ENCODE measurements at places on chromosomes 2 and 18.

GRCh38 chr2:156064540-156064939 lies 268.0 kb downstream of the NR4A2 start:
- DNase-seq = no peak
- H3K4me1 ChIP-seq = no peaks in the 10 kb centered on the region
- H3K36me3 ChIP-seq = no peaks in the 10 kb centered on the region
- H3K4me3 ChIP-seq = no peak overlapping the region

- no peak overlapping the region for H3K27ac ChIP-seq
- H3K27me3 ChIP-seq = no peaks in the 10 kb centered on the region
- no peaks in the 10 kb centered on the region for H3K36me3 ChIP-seq
- no peak overlapping the region for H3K4me3 ChIP-seq
- H3K4me1 ChIP-seq = no peaks in the 10 kb centered on the region
- DNase-seq = no peak
Observed at GRCh38 chr2:174711206-174711605, 53.1 kb downstream of the CHRNA1 start.

DNA sequence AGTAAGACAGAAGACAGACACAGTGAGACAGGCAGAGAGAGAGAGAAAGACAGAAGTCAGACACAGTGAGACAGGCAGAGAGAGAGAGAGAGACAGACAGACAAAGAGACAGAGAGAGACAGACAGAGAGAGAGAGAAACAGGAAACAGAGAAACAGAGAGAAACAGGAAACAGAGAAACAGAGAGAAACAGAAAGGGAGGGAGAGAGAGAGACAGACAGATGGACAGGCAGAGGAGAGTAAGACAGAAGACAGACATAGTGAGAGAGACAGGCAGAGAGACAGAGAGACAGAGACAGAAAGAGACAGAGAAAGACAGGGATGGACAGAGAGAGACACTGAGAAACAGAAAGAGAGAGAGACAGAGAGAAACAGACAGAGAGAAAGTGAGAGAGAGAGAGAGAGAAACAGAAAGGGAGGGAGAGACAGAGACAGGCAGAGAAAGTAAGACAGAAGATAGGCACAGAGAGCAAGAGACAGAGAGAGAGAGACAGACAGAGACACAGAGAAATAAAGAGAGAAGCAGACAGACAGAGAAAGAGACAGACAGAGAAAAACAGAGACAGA lies 109.3 kb upstream of the ANKRD30BL start:
- no peak overlapping the region for H3K4me3 ChIP-seq
- peaks cover 24% of the 10 kb centered on the region for H3K4me1 ChIP-seq
- H3K27me3 ChIP-seq = no peaks in the 10 kb centered on the region
- no peak overlapping the region for H3K27ac ChIP-seq
- no peak for DNase-seq

- H3K36me3 ChIP-seq = no peaks in the 10 kb centered on the region
- no peak overlapping the region for H3K4me3 ChIP-seq
- H3K4me1 ChIP-seq = no peaks in the 10 kb centered on the region
- H3K27ac ChIP-seq = no peak overlapping the region
- no peak for DNase-seq
Observed at GRCh38 chr2:179373816-179374215, 109.2 kb upstream of the SESTD1 start.

DNA sequence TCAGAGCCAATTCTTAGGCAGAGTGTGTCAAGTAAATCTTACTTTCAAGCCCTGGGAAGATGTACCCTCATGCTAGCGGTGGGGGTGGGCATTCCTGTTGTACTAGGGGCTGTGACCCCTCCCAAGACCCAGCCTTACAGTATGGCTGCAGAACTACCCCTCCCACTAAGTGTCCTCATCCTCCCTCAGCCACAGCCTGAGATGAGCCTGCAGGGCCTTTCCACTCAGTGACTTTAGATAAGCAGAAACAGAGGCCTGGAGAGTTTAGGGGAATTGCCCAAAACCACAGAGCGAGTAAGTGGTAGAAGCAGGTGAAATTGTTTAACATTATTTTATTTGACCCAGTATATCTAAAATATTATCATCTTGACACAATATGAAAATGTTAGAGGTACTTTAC lies 36.6 kb downstream of the TTC32 start:
- no peak overlapping the region for H3K4me3 ChIP-seq
- no peaks in the 10 kb centered on the region for H3K36me3 ChIP-seq
- peaks cover 27% of the 10 kb centered on the region for H3K27me3 ChIP-seq
- H3K27ac ChIP-seq = no peak overlapping the region
- H3K4me1 ChIP-seq = no peaks in the 10 kb centered on the region
- DNase-seq = no peak

DNA sequence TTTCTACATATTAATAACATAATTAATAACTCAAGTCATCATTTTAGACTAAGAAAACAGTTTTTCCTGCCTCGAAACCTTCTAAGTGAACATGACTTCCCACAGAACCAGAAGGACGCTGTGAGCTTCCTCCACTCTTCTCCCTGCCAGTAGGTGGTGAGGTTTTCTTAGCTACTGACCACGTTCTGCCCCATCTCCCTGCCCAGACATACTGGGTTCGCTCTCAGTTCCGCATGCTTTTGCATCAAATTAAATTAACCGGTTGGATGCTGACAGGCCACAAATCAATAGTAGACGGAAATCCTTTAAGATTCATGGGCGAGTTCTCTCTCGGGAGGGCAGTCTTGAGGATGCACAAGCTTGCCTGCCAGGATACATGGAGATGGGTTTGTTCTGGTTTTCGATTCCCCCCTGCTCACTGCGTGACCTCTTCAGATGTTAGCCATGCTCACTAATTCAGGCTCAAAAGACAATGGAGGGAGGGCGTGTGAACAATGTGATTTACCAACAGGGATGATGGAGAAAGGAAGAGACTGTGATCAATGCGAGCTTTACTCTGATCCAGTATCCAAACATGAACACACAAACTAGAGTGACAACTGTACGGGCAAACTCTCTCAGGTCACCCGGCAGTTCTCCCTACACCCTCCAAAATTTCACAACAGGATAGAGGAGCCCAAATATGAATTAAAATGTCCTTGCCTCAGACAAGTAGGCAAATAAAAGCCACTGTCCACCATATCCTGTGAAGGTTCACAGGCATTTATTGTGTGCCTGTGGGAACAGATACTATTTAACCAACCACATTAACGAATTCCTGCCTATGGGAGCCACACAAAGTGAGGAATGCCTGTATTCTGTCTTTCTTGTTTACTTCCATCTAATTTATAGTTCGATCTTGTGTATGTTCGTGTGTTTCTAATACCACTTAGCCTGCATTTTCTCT lies 375.7 kb downstream of the EIPR1 start:
- no peaks in the 10 kb centered on the region for H3K27me3 ChIP-seq
- no peak overlapping the region for H3K4me3 ChIP-seq
- DNase-seq = peak; percentile 15
- no peaks in the 10 kb centered on the region for H3K4me1 ChIP-seq
- no peak overlapping the region for H3K27ac ChIP-seq

All from GM23338 (cell line).